ENCODE measurements at places on chromosomes 16 and 17.

- H3K27ac ChIP-seq = no peak overlapping the region
- peak; percentile 51 for DNase-seq
- H3K4me1 ChIP-seq = peaks cover 22% of the 10 kb centered on the region
- H3K36me3 ChIP-seq = no peaks in the 10 kb centered on the region
Measured at GRCh38 chr17:17354560-17355349, 51.6 kb downstream of the NT5M start.

- no peaks in the 10 kb centered on the region for H3K4me1 ChIP-seq
- H3K27me3 ChIP-seq = no peaks in the 10 kb centered on the region
- no peak overlapping the region for H3K4me3 ChIP-seq
Measured at GRCh38 chr17:64216338-64217248, 46.5 kb downstream of the TEX2 start.

DNA sequence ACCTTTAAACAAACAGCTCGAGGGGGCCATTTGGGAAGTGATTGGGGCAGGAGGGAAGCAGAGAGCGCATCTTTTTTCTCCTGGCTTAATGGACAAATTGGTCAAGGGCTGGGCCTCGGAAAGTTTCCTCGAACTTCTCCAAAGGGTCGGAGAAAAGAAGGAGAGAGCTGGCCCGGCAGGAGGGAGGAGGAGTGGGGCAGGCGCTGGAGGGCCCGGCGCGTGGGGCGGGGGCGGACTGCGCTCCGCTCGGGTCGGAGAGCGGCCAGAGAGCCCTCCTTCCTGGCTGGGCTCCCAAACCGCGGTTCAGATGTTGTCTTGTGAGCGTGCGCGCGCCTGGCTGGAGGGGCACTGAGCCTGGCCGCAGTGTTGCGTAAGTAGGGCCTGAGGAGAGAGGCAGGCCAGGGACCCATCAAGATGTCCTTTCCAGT lies 1.2 kb downstream of the MMP2 start:
- peak; percentile 91 for DNase-seq
- no peaks in the 10 kb centered on the region for H3K27me3 ChIP-seq
- no peaks in the 10 kb centered on the region for H3K4me1 ChIP-seq

- no peak overlapping the region for H3K27ac ChIP-seq
- DNase-seq = no peak
- no peaks in the 10 kb centered on the region for H3K4me1 ChIP-seq
- no peaks in the 10 kb centered on the region for H3K36me3 ChIP-seq
- no peak overlapping the region for H3K4me3 ChIP-seq
Measured at GRCh38 chr17:48462946-48463345, 32.9 kb upstream of the SKAP1 start.

DNA sequence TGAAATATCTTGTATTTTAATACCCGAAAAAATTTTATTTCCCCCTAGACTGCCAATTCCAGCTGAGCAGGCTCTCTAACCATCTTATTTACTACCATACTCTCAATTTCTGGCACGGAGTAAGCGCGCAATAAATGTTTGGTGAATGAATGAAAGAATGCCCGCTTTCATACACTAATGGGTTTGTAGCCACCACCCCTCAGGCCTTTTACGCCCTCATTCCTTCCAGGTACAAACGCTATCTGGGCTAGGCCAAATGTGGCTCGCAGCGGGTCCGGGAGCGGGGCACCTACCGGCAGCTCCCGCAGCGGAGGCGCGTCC lies 536 bp upstream of the PLD2 start:
- H3K4me1 ChIP-seq = peaks cover 25% of the 10 kb centered on the region
- no peak overlapping the region for H3K4me3 ChIP-seq
- peak overlapping the region; percentile 78 for H3K27ac ChIP-seq
- DNase-seq = no peak

- DNase-seq = no peak
- no peak overlapping the region for H3K4me3 ChIP-seq
- no peaks in the 10 kb centered on the region for H3K27me3 ChIP-seq
- no peak overlapping the region for H3K27ac ChIP-seq
- no peaks in the 10 kb centered on the region for H3K36me3 ChIP-seq
Measured at GRCh38 chr16:61007694-61008093, 1028.5 kb downstream of the CDH8 start.

GRCh38 chr17:1493291-1493980 lies 950 bp upstream of the MYO1C start:
- no peak overlapping the region for H3K4me3 ChIP-seq
- DNase-seq = no peak
- peaks cover 75% of the 10 kb centered on the region for H3K4me1 ChIP-seq
- no peaks in the 10 kb centered on the region for H3K36me3 ChIP-seq
- H3K27ac ChIP-seq = peak overlapping the region; percentile 93

GRCh38 chr17:81163703-81164370 lies 1.5 kb upstream of the PVALEF start:
- H3K27me3 ChIP-seq = no peaks in the 10 kb centered on the region
- H3K36me3 ChIP-seq = no peaks in the 10 kb centered on the region
- no peak overlapping the region for H3K4me3 ChIP-seq
- peaks cover 43% of the 10 kb centered on the region for H3K4me1 ChIP-seq

DNA sequence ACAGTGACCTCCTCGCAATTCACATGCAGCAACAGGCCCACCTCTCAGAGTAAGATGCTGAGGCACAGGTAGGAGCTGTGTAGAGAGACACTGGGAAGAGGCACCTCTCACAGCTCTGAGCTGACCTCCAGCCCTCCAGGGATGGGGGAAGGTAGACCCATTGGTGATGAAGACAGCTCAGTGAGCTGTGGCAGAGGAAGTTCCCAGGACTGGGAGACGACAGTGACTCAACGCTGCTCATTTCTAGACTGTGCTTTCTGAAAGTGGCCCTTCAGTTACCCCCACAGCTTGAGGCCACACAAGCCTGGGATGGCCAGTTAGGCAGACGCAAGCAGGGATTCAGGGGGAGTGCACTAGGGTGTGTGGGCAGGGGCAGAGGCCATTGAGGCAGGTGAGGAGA lies 2073.2 kb downstream of the TP53TG3F start:
- no peaks in the 10 kb centered on the region for H3K4me1 ChIP-seq
- no peak overlapping the region for H3K4me3 ChIP-seq
- H3K27ac ChIP-seq = no peak overlapping the region

- DNase-seq = no peak
- H3K27me3 ChIP-seq = no peaks in the 10 kb centered on the region
- H3K4me1 ChIP-seq = no peaks in the 10 kb centered on the region
- H3K4me3 ChIP-seq = no peak overlapping the region
- no peaks in the 10 kb centered on the region for H3K36me3 ChIP-seq
Measured at GRCh38 chr17:19409066-19409465, 2.0 kb upstream of the RNF112 start.

- no peaks in the 10 kb centered on the region for H3K4me1 ChIP-seq
- H3K27ac ChIP-seq = no peak overlapping the region
- no peaks in the 10 kb centered on the region for H3K36me3 ChIP-seq
- H3K4me3 ChIP-seq = no peak overlapping the region
- DNase-seq = no peak
Measured at GRCh38 chr17:2881295-2881694, 85.1 kb downstream of the RAP1GAP2 start.

DNA sequence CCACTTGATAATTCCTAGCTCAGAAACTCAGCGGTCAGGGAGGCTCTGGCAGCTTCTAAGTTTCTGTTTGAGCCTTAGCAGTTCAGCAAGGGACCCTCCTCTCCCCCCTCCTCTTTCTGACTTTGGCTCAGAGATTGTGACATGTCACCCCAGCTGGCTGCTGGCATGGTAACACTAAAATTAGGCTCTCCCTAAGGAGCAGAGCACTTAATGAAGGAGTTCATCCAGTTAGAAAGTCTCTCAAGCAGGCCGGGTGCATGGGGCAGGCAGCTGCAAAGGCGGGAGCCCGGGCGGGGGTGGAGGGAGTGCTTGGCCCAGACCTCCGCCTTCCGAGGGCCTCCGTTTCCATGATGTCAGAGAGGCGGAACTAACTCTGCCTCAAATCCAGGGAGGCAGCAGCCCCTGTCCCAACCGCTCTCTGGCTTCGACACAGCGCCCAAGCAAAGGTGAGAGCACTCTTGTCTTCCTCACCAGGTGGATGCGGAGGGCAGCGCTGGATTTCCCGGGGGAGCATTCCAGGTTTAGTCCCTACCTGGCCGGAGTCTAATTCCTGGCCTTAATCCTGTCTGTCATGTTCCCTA lies 128.0 kb upstream of the PLCG2 start:
- DNase-seq = peak; percentile 61
- peaks cover 27% of the 10 kb centered on the region for H3K36me3 ChIP-seq

DNA sequence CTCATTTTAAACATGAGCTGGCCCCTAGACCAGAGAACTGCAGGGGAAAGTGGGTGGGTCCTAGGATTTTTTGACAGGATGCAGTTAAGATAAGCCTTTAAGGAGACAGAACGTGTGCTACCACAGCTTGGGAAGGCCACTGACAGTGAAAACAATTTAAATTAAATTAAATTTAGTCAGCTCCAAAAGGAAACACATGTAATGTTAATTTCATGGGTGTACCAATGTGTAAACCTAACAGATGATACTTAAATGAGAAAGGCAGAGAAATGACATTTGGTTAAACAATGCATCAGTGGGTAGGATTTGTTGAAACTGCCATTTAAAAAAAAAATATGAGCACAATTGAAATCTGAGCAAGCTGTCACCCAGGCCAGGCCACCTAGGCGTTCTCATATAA lies 250.8 kb downstream of the XYLT1 start:
- no peak overlapping the region for H3K27ac ChIP-seq
- H3K36me3 ChIP-seq = peaks cover 9% of the 10 kb centered on the region
- DNase-seq = no peak
- no peak overlapping the region for H3K4me3 ChIP-seq

DNA sequence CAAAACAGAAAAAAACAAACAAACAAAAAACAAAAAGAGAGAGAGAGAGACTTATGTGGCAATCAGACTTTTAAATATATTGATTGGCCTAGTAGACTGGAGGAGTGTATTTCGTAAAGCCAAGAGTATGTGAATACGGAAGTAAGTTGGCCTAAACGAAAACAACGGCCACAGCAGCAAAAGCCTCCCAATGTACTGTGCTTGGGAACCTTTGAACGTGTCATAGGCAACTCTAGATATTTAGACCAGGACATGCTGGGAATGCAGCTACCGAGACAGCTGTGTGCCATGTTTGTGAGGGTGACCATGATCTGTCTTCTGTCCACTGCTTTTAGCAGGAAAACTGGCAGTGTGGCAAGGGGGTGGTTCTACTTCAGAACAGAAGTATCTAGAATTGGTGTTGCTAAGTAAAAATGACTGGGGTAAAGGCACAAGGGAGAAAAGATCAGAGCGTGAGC lies 7.4 kb downstream of the MAF start:
- H3K27me3 ChIP-seq = no peaks in the 10 kb centered on the region
- no peaks in the 10 kb centered on the region for H3K4me1 ChIP-seq
- H3K27ac ChIP-seq = peak overlapping the region; percentile 89
- H3K36me3 ChIP-seq = no peaks in the 10 kb centered on the region

DNA sequence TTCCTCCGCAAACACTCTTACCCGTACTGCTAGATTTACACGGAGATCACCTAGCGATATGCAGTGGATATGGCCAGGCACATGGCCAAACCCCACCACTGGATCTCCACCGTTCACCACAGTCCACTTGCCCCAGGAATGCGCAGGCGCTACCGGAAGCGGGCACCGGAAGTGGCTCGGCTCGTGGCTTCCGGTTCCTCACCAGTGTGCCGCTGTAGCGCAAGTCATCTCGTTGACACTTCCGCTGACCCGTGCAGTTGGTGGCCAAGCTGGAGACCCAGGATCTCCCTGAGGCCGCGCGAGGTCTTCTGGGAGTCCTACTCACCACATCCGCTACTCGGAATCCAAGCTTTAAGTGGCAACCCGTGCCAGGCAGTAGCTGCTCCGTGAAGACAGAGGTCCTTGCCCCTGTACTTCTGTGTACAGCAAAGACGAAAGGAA lies 11.5 kb downstream of the ZNF597 start:
- no peaks in the 10 kb centered on the region for H3K4me1 ChIP-seq
- H3K36me3 ChIP-seq = no peaks in the 10 kb centered on the region
- no peak for DNase-seq
- no peak overlapping the region for H3K4me3 ChIP-seq
- no peaks in the 10 kb centered on the region for H3K27me3 ChIP-seq

GRCh38 chr17:64378890-64379354 lies 11.7 kb downstream of the PECAM1 start:
- H3K27ac ChIP-seq = no peak overlapping the region
- no peak overlapping the region for H3K4me3 ChIP-seq
- no peaks in the 10 kb centered on the region for H3K27me3 ChIP-seq
- H3K4me1 ChIP-seq = peaks cover 6% of the 10 kb centered on the region

DNA sequence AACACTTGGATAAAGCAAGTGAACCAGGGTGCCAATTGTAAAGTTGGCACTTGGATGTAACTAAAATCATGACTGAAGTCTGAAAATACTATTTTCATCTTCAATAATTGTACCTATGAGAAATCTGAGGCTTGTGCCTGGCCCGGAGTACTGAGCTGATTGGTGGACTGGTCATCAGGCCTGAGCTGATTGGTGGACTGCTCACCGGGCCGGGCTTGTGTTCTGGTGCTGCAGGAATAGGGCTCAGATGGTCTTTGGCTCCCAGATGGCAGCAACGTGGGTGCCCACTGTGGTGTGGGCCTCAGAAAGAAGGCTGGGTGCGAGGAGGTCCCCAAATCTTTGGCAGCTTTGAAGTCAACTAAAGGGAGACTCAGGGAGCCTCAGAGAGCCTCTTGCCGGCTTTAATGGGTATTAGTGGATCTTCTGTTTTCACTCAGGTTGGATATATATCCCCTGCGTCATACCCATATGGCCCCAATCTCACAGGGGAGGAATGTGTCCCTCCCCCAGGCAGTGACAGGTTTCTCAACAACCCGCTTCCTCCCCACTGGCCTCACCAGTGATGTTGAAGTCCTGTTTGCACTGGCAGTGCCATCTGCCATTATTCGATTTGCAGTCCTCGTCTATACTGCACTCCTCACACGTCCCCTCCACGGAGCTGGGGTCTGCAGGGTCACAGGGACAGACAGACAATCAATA lies 4.7 kb downstream of the UMOD start:
- H3K4me1 ChIP-seq = no peaks in the 10 kb centered on the region
- no peak for DNase-seq
- no peak overlapping the region for H3K27ac ChIP-seq

- no peak overlapping the region for H3K27ac ChIP-seq
- no peaks in the 10 kb centered on the region for H3K4me1 ChIP-seq
- H3K4me3 ChIP-seq = no peak overlapping the region
- H3K36me3 ChIP-seq = no peaks in the 10 kb centered on the region
- no peaks in the 10 kb centered on the region for H3K27me3 ChIP-seq
- DNase-seq = no peak
Measured at GRCh38 chr17:34850023-34850422, 111.2 kb downstream of the CCT6B start.

GRCh38 chr17:2042390-2042847 lies 597 bp downstream of the OVCA2 start:
- H3K27ac ChIP-seq = peak overlapping the region; percentile 74
- DNase-seq = no peak
- H3K4me1 ChIP-seq = peaks cover 35% of the 10 kb centered on the region
- H3K4me3 ChIP-seq = peak overlapping the region; percentile 63
- H3K27me3 ChIP-seq = no peaks in the 10 kb centered on the region
- peaks cover 51% of the 10 kb centered on the region for H3K36me3 ChIP-seq

- no peaks in the 10 kb centered on the region for H3K36me3 ChIP-seq
- no peaks in the 10 kb centered on the region for H3K4me1 ChIP-seq
- H3K4me3 ChIP-seq = no peak overlapping the region
- H3K27me3 ChIP-seq = no peaks in the 10 kb centered on the region
Measured at GRCh38 chr16:17983847-17984639, 352.5 kb downstream of the NPIPA8 start.

GRCh38 chr16:23924128-23924527 lies 88.3 kb downstream of the PRKCB start:
- no peaks in the 10 kb centered on the region for H3K4me1 ChIP-seq
- H3K27ac ChIP-seq = no peak overlapping the region
- H3K4me3 ChIP-seq = no peak overlapping the region
- H3K36me3 ChIP-seq = no peaks in the 10 kb centered on the region
- H3K27me3 ChIP-seq = no peaks in the 10 kb centered on the region
- no peak for DNase-seq

Measured in tibial nerve (tissue), 4 donors.